Esophagus squamous epithelium (tissue), 5 donors: ENCODE measurements at places on chromosomes 2 and 18.

DNA sequence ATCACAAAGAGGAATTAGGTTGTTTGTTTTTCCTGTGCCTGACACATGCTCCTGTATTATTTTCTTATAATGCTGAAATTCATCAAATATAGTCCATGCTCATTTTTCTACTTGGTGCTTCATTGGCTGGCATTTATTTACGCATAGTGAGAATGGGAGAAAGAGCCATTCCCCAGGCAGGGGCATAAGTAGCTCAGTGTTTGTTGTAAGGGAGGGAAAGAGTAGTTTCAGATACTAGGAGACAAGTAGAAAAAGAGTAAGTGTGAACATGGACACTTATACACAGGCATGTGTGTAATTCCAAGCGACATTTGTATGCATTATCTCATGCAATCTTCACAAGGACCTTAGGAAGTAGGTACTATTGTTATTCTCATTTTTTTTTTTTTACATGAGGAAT, 111.9 kb upstream of the UGP2 start:
- no peak for DNase-seq

- DNase-seq = no peak
These were observed 45.8 kb downstream of the TSHZ1 start for GRCh38 chr18:75256376-75256775.

- DNase-seq = no peak
These were observed 94.9 kb downstream of the FHOD3 start for GRCh38 chr18:36392164-36392978.

GRCh38 chr18:25223899-25224886, 127.8 kb downstream of the ZNF521 start:
- DNase-seq = no peak

DNA sequence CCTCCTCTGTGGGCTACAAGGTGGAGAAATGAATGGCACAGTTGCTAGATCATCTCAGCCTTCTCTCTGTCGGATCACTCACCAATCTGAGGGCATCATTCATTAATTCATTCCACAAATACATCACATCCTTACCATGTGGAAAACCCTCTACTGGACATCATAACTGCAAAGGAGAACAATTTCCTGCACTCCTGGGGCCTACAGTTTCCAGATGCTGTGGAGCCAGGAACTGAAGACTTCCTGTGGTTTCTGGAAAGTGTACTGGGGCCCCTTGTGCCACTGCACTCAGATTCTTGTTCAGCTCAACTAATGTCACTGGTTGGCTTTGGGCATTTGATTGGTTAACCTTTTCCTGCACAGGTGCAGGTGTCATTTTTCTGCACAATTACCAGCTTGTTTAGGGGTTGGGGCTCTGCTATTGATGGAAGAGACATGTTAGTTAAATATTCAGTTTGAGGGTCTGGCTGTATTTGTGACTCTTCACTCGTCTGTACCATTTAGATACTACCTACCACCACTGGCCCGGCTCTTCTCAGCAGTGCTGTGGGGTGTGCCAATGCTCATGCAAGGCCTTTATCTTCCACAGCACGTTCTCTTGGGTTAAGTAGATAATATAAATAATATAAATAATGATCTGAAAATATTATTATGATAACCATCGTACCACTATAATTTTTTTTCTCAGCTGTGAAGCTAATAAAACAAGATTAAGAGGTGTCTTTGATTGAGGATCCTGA, 427.3 kb downstream of the TSN start:
- no peak for DNase-seq

DNA sequence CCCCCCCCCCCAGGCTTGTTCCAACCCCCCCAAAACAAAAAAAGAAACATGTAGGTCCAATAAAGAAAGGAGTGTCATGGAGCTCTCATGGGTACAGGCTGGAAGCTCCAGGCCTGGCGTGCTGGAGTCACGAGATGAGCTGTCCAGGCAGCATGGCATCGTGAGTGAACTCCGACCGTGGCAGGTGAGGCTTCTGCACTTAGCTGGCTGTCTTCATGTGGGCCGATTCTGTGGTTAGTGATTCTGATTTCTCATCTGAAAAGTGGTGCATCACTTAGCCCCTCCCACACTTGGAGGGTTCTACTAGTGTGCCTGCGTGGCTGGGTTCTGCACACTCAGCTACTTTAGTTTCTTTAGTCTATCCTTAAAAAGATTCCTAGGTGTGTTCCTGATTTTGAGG, 126.4 kb upstream of the MGAT5 start:
- DNase-seq = no peak

GRCh38 chr2:240820607-240821428, 799 bp upstream of the KIF1A start:
- DNase-seq = no peak
